ENCODE measurements at places on chromosomes 2 and 18. TPM values are rescaled to one million over a fixed set of nuclear protein-coding genes. Genes with fewer than 3 reads are reported as not detected.

COLEC11 gene
- 0.35 TPM for total RNA-seq

GRCh38 chr2:158618891-158619490 lies 162.2 kb downstream of the PKP4 start:
- no peak for DNase-seq

GRCh38 chr2:32865399-32866068 lies 81.2 kb upstream of the LTBP1 start:
- no peak for DNase-seq

- DNase-seq: no peak
Measured at GRCh38 chr2:230184727-230185578, 34.8 kb downstream of the SP110 start.

DNA sequence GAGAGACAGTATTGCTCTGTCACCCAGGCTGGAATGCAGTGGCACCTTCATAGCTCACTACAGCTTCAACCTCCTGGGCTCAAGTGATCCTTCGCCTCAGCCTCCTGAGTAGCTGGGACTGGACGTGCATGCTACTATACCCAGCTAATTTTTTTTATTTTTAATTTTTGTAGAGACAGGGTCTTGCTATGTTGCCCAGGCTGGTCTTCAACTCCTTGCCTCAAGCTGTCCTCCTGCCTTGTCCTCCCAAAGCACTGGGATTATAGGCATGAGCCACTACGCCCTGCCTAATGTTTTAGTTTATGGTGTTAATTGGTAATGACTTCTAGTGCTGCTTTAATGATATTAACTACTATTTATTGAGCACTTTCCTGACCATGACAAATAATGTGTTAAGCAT lies 18.3 kb downstream of the RNF138 start:
- no peak for DNase-seq

DNA sequence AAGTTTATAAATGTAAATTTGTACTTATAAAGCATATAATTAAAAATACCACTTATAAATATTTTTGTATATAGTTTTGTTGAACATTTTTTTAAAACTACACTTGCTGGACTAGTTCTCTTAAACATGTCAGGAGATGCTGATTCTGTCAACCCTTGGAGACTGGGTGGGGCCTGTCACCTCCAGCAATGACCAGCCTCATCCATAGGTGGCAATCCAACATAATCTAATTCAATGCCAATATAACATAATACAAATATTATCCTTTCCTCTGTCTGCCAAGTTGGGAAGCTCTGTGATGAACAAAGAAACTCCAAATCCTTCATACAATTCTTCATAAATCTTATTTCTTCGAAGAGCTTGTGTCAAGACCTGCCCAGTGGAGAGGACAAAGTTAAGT lies 140.4 kb downstream of the RBMS1 start:
- DNase-seq: no peak

SETBP1 gene
- total RNA-seq: 3.7 TPM
